AG08395 (cell line): ENCODE measurements at places on chromosomes 1 and 21.

GRCh38 chr1:169779970-169780369 is 14.7 kb downstream of the METTL18 start:
- no peak for DNase-seq

DNA sequence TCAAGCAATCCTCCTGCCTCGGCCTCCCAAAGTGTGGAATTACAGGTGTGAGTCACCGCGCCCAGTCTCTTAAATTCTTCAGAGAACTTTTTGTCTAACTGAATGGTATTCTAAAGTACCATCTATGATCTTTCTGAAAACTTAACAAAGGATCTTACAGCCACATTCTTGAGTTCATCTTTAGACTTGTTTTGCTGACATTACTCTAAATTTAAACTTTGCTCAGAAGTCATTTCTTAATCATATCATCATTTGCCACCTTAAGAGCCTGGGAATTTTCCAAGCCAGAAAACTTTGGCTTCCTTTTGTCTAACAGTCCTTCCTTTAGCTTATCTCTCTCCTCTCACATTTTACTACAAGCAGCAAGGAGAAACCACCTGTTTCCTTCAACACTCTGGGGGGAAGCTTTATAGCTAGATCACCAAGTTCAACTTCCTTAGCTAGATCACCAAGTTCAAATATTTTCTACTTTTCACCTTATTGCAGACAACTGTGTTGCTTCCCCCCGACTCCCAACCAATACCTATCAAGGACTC is 5.4 kb upstream of the ZBTB8A start:
- no peak for DNase-seq

GRCh38 chr1:116031302-116031835 is 55.1 kb downstream of the SLC22A15 start:
- no peak for DNase-seq

- DNase-seq = no peak
Measured at GRCh38 chr1:51663105-51663504, 46.2 kb downstream of the OSBPL9 start.

DNA sequence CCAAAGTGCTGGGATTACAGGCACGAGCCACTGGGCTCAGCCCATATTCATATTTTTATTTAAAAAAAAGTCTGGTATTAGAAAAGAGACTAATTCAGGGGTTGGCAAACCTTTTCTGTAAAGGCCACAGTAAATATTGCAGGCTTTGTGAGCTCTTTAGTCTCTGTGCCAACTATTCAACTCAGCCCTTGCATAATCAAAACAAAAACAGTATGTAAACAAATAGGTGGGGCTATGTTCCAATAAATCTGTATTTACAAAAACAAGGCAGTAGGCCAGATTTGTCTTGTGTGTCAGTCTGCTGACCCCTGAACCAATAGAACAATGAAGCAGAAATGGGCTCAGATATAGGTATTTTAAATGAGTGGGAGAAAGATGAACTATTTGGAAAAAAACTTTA is 49.3 kb downstream of the CDC42BPA start:
- no peak for DNase-seq

GRCh38 chr1:108686614-108687313 is 5.3 kb upstream of the PRPF38B start:
- DNase-seq = peak; percentile 74

DNA sequence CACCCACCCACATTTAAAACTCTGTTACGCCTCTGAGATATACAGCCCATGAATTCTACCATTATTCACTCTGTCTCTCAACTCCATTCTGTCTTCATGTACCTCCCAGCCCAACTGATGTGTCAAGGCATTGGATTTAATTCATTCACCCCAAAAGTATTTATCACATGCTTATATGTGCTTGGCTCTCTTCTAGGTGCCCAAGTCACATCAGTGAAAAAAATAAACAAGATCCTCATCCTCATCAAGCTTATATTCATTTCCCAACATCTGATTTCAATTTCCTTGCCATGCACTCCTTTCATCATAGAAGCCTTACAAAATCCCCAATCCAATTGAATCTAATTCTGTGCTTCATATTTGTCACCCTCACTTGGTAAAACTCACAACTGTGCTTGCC is 967.6 kb downstream of the LTN1 start:
- no peak for DNase-seq

DNA sequence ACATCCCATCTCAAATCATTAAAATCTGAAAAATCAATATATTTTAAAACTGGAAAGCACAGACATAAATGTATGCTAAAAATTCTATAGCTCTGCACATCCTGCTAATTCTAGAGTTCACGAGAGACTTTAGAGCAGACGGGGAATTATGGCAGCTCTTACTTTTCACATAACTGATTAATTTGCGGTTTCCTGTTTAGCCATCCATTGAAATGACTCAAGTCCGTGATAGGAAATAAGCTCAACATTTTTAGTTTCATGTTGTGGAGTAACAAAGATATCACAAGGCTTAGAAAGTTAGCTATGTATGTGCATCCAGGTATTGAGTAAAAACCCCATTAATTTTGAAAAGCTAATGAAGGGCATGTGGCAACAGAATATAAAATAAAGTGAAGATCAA is 123.2 kb downstream of the SMYD2 start:
- DNase-seq = peak; percentile 26

GRCh38 chr1:47696737-47697441 is 259.0 kb downstream of the FOXD2 start:
- no peak for DNase-seq

GRCh38 chr1:157095091-157095490 is 4.5 kb downstream of the ETV3L start:
- no peak for DNase-seq

DNA sequence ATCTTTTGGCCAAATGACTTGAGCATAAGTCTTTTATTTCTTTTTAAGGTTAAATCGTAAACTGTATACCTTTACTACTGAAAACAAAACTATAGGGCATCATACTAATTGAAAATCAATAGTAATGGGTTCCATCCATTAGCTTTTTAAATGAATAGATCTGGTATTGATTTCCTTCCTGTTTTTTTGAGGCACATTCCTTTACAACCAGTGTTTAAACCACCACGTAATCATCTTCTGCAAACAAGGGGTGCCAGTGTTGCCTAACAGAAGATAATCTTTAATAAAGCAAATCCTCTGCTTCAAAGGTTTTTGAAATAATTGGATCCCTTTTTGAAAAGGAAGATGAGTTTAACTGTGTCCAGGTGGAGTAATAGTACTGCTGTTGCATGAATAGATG is 48.7 kb upstream of the ANGPTL1 start:
- DNase-seq = no peak

- DNase-seq = peak; percentile 13
Measured at GRCh38 chr1:175268720-175269119, 76.1 kb upstream of the KIAA0040 start.

- peak; percentile 90 for DNase-seq
Measured at GRCh38 chr1:145690587-145691558, 16.3 kb downstream of the PDZK1 start.

GRCh38 chr1:116164604-116165368 is 53.6 kb downstream of the MAB21L3 start:
- DNase-seq = no peak

DNA sequence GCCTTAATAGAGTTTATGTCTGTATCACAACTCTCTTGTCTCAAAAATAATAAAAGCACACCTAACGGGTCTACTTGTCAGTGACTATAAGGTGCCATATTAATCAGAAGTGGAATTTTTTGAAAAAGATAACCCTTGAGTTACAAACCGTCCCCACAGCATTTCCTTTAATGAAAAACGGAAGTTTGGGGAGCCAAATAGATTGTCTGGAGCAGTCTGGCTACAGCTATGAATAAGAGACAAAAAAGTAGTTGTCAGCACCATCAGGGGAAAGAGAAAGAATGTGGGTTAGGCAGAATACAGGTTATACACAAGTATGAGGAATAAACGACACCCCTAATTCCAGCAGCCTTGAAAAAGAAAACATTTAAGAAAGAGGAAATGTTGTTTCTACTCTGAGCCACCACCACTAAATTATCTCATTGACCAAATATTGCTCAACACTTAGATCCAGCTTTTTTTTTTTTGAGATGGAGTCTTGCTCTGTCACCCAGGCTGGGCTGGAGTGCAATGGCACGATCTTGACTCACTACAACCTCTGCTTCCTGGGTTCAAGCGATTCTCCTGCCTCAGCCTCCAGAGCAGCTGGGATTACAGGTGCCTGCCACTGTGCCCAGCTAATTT is 29.4 kb upstream of the USP24 start:
- DNase-seq = peak; percentile 34

DNA sequence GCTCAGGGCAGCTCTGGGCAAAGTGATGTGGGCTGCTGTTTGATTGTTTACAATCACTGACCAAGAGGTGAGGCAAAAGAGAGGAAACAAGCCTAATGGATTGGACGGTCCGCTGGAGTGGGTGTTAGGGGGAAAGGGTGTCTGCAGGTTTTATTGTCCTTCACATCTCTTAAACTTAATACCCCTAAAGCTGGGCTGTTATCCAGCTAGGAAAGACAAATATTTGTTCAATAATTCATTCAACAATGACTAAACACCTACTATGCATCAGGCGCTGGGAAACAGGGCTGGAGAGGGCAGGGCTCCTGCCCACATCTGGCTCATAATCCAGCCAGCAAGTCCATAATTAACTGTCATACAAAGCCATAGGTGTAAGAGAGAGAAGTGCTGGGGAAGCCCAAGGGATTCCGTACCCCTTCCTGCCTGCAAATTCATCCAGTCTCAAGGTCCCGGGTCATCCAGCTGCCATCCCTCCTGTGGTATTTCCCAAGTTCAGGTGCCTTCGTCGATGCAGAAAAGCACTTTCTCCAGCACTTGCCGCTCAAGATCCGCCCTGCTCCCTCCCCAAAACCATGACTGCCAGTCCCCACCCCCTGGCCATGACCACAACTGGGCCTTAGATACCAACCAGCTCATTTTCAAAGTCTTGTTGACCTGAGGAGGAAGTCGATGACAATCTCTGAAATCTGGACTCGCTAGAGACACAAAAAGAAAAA is 10.7 kb downstream of the TMEM63A start:
- no peak for DNase-seq

DNA sequence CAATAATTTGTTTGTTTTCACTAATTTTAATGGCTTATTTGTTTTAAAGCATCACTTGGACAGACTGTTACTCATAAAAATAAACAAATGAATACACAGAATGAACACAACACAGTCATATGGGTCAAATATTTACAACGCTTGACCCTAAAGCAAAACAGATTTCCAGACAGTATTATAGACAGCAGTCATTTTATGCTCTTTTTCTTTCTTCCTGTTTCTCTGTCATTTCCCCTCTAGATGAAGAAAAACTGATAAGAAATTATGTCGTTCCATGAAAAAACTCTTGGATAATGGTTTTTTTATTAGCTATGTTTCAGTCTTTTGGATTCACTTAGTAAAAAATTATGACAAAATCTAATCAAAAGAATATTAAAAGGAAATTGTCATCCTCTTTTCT is 297.3 kb upstream of the NEGR1 start:
- no peak for DNase-seq

DNA sequence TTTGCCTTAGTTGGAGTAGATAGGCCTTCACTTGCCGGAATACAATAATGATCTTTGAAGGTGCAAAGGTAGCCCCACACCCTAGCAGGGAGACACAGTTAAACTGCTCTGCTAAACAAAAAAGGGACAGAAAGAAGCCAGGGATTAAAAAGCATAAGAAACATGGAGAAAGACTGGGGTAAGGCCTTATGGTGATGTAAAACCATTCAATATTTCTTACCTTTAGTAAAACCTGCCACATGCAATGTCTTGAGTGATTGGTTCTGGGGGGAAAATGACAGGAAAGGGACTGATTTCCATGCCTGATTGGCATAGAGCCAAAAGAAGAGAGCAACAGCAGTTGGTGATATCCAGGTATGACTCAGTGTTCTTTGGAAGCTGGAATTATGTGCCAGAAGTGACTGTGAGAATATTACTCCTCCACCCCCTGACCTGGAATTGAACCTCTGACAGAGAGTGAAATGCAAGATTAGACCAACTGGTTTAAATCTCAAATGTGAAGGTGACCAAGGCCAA is 8.1 kb downstream of the DNASE2B start:
- peak; percentile 20 for DNase-seq

DNA sequence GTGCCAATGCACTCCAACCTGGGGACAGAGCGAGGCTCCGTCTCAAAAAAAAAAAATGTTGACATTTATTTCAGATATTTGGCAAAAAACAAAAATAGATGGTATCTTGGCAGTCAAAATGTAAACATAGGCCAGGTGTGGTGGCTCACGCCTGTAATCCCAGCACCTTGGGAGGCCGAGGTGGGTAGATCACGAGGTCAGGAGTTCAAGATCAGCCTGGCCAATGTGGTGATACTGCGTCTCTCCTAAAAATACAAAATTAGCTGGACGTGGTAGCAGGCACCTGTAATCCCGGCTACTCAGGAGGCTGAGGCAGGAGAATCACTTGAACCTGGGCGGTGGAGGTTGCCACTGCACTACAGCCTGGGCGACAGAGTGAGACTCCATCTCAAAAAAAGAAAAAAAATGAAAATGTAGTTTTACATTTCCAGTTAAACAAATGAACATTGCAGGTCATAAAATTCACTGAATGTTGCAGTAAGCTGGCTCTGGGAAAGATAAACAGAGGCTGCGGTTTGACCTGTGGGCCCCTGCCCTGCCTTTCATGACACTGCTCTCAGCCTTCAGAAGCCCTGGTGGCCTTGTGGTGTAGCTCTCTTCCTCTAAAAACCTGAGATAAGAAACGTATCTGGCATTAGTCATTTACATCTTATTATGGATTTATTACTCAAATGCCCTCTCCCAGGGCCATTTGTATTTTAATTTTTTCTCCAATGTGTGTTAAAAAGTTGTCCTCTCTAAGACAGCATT is 12.2 kb upstream of the SLC44A3 start:
- DNase-seq = no peak

DNA sequence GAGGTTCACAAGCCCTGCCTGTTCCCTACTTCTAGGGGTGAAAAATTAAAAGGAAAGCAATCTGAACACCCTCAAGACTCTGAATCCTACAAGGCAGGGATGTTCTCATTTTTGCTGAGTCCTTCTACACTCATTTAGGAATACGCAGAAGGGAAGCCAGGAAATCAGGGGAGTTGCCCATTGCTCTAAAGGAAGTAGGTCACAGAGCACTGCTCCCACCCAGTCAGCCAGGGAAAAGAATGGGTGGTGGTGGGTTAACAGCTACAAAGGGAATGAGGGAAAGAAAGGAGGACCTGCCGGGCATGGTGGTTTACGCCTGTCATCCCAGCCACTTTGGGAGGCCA is 2.4 kb upstream of the CTTNBP2NL start:
- no peak for DNase-seq

GRCh38 chr1:227559499-227559898 is 3.9 kb upstream of the ZNF678 start:
- no peak for DNase-seq

DNA sequence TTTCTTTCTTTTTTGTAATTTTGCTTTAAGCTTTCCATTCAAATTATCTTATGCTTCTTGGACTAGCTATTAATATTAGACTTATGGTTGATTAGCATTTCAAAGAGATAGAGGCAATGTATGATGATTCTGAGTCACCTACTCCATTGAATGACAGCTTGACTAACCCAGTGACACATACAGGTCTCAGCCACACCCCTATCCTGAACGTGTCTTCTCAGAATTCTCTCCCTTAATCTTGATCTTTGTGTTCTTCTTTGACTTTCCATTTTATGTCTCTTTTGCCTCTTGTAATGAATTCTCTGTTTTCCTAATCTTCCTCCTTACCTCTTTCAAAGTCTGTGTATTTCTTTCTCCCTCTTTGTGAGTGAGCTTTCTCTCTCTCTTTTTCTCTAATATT is 241.1 kb downstream of the PDE4B start:
- DNase-seq = no peak
